Aorta (tissue), 5 donors: ENCODE measurements at places on chromosomes 1 and 21. TPM values are rescaled to one million over a fixed set of nuclear protein-coding genes. Genes with fewer than 3 reads are reported as not detected.

The WDTC1 gene
- total RNA-seq = 34.0 TPM

DNA sequence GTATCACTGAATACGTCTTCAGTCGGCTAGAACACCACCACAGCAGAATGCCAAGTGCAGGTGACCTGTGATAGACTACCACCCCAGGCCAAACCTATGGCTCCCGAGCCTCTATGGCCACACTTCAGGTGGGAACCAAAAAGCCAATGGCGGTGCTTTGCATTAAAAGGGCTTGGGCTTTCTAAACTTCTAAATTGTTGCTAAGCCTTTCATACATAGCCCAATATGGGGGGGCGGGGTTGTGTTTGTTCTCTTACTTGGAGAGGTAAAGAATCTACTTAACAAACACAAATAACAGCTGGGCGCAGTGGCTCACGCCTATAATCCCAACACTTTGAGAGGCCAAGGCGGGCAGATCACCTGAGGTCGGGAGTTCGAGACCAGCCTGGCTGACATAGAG, 19.7 kb downstream of the USP48 start:
- DNase-seq = no peak

- no peak for DNase-seq
These were observed 21.9 kb upstream of the LSM10 start for GRCh38 chr1:36419569-36419968.

The VANGL2 gene
- 4.4 TPM for total RNA-seq

GRCh38 chr1:158075078-158075477, 81.6 kb downstream of the KIRREL1 start:
- DNase-seq = no peak

The AVPR1B gene
- total RNA-seq = not detected

DNA sequence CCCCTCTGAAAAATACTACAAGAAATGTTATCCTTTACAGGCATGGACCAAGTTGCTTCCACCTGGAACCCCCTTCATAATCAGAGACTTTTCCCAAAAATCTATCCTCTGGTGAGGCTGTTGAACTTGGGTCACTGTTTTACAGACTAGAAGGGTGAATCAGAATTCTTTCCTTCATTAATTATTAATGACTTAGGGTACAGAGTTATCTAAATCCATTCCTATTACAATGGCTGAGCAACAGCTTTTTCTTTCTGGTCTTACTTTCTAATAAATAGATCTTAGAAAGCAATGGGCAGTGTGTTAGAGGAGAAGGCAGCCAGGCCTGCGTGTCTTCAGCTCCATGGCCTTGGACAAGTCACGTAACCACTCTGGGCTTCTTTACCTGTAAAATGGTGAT, 284.2 kb downstream of the ZNF648 start:
- DNase-seq = no peak

- DNase-seq = no peak
These were observed 1267.6 kb upstream of the ADGRL2 start for GRCh38 chr1:80533093-80533492.

DNA sequence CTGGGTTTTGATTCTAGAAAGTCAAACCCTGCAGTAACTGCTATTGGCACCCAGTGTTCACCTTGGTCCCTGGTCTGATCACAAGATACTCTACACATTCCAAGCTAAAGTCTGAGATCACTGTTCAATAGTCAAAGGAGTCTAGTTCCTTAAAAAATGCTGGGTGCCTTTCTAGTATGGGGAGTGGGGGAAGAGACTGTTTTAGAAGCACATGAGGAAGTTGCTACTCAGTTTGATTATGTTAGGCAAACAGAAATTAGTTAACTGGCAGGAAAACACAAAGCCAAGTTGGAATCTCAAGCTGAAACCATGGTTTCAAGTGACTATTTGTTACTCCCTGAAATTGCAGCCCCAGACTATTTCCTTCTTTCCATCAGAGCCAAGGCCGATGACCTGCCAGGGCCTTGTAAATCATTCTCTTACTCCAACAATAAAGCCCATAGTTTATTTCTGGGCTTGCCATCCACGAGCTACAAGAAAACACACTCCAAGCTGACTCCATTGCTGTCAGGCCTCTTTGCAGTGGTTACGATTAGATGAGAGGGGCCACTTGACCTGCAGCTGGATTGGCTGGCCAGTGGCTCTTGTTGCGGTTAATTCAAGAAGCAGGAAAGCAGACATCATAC, 21.1 kb upstream of the VTCN1 start:
- DNase-seq = no peak

DNA sequence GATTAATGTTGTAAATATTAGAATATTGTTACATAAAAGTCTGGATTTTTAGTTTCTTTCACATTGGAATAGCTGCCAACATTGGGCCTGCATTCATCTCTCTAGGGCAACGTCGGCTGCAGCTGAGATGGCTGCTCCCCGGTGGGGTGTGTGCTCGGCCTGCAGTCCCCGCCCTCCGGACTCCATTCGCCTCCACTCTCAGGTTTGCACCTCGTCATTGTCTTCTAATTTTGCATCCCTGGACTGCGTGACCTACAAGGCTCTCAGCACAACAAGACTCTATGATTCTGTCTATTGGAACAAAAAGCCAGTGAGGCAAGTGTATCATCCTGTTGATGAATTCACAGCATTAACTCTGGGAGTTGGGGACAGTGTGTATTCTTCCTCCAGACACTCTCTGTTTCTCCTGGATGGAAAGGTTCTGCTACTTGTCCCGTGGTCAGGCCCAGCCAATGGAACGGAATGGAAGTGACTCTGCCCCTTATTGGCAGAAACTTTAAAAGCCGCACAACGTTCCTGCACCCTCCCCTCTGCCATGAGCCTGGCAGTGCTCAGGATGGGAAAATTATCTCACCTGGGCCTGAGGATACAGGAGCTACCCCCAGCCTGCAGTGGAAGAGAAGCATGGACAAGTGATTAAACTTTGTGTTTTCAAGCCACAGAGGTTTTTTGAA, 105.0 kb upstream of the SAMD11 start:
- DNase-seq = no peak

DNA sequence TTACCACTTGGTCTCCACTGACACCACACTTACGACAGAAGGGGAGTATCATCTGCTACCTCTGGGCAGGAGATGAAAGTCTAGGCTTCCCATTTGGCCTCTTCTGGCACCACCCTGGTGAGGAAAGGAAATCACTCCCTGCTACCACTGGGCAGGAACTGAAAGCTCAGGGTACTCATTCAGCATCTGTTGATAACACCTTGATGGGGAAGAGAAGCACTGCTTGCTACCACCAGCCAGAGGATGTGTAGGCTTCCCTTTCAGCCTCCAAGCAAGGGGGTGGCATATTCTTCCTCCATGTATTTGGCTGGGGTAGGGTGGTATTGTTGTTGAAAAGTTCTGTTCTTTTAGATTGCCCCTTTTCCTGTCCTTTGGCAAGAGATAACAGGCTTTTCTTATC, 115.0 kb downstream of the ACBD6 start:
- DNase-seq = no peak

DNA sequence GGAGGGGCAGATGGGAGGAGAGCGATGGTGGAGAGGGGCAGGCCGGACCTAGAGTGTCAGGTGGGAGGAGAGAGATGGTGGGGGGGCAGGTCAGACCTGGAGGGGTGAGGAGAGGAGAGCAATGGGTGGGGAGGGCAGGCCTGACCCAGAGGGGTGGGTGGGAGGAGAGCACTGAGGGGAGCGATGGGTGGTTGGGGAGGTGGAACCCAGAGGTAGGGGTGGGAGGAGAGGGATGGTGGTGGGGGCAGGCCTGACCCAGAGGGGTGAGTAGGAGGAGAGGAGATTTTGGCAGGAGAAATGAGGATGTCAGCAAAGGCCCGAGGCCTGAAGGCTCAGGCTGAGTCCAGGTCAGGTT, 157.3 kb upstream of the VAMP3 start:
- DNase-seq = peak; percentile 26

DNA sequence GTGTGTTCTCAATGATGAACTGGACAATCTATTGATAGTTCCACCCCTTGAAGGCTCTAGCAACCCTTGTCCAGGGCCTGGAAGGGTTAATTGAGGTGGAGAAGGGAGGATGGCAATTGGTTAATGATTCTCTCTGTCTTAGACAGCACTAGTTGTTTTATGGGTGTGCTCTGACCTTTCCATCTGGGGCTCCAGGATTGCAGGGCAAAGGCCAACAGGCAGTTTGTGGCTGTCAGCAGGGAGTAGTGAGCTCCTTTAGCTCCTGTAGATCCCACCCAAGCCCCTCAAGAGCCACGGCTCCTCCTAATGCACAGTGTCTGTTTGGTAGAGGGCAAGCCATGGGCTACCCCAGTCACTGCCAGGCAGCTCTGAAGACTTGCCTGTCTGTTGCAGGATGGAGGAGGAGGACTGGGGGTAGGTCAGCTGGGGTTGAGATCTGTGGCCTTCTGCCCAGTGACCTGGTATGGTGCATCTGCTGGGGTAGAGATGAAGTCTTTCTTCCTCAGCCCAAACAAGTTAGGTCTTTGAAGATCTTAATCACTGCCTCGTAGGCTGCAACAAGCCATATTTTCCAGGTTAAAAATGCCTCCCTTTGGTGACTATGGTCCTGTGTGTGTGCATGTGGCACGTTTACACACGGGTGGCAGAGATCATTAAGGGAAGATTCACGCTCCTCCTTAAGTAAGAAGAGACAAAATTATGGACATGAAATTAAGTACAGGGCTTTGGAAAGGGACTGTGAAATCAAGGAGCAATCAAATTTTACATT, 7.7 kb downstream of the MROH7 start:
- no peak for DNase-seq

- no peak for DNase-seq
These were observed 42.0 kb upstream of the PADI1 start for GRCh38 chr1:17162941-17163340.

The NLRP3 gene
- 7.0 TPM for total RNA-seq

GRCh38 chr1:33119532-33120217, 38.7 kb downstream of the AZIN2 start:
- no peak for DNase-seq

The NBPF6 gene
- not detected for total RNA-seq

GRCh38 chr1:93965888-93966287, 56.7 kb upstream of the GCLM start:
- DNase-seq = no peak

- no peak for DNase-seq
These were observed 43.5 kb downstream of the PRKAA2 start for GRCh38 chr1:56688522-56689026.

The C1orf115 gene
- total RNA-seq = 10.8 TPM

DNA sequence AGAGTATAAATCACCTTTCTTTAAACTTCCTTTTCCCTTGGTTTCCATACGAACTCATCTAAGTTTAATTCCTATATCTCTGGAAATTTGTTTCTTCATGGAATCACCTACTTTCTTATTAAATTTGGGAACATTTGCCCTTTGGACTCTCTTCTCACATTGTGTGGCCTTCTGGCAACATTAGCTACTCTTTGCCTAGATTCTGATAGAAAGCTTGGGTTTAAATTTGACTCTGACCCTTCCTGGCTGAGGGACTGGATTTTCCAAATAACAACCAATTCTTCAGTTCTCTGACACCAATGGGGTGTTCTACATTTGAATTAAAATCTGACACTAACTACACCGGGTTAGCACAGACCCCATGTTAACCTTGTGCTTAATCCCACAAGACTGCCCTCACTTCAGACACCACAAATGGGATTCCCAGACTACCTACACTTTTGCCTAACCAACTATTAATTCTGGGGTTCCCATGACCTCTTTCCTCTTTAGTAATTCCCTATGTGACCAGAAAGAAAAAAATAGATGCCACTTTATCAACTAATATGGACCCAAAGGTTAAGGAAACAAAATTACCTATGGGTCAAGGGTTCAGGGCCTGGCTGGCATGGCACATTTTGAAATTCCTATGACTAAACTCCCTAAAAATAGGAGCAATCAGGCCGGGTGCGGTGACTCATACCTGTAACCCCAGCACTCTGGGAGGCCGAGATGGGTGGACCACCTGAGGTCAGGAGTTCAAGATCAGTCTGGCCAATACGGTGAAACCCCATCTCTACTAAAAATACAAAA, 9.7 kb upstream of the THEM4 start:
- no peak for DNase-seq

DNA sequence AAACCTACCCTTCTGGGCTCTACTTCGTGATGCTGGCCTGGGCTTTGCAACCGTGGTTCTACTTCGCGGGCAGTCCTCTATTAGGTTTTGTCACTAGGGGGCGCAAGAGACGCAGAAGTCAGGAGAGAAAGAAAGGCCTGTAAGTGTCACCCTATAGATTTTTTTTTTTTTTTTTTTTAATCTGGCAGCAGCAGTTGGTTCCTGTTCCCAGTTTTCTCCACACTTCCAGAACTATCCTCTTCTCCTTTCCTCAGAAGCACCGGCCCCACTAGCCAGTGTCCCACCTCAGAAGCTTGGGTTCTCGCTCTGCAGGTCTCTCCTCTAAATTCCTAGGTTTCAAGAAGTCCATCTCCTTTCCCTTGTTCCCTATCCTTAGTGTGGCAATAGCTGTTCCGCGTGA, 9.1 kb upstream of the LCE2D start:
- DNase-seq = no peak
